ENCODE measurements at places on chromosomes 2 and 18.

- no peak for DNase-seq
Measured at GRCh38 chr2:104344306-104344705, 509.6 kb upstream of the POU3F3 start.

GRCh38 chr2:49002750-49003149 lies 151.6 kb downstream of the FSHR start:
- DNase-seq: no peak

DNA sequence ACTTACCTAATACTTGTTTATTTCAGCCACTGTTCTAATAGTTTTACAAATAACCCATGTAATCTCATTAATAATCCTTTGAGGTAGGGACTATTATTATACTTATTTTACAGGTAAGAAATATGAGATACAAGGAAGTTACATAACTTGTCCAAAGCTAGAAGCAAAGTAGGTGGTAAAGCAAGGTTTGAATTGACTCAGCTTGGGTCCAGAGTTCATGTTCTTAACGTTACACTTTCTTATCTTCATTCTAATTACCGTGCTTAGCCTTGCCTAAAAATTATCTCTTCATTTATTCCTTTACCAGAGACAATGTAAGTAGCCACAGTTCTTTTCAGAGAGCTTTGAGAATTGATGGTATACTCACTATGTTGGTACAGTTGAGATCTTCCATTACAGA lies 743.6 kb downstream of the KCNJ3 start:
- no peak for DNase-seq

GRCh38 chr2:155382776-155383175 lies 684.3 kb downstream of the KCNJ3 start:
- DNase-seq: no peak

DNA sequence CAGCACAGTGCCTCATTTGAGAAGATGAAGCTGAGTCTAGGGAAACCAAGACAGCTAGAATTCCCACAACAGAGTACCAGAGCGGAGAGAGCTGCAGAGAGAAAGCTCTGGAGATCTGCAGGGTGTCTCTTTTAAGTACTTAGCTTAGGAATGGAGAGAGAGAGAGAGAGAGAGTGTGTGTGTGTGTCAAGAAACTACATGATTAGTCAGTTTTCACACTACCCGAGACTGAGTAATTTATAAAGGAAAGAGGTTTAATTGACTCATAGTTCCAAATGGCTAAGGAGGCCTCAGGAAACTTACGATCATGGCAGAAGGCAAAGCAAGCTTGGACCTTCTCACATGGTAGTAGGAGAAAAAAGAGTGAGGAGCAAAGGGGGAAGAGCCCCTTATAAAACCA lies 64.0 kb downstream of the HIBCH start:
- no peak for DNase-seq

DNA sequence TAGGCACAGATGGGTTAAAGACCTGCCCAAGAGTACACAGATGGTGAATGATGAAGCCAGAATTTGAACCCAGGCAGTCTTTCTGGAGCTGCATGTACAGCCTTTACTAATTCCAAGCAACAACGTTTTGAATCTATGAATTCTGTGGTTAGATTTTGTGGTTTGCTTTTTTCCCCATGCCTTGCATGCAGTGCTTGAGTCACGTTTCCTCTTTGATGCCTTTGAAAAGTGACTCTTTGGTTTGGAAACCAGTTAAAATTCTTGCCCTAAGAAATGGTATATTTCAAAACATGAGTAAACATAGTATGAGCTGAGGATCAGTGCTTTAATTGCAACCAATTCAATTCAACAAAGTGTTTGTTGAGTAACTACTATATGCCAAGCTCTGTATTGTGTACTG lies 48.2 kb upstream of the PPM1B start:
- no peak for DNase-seq

DNA sequence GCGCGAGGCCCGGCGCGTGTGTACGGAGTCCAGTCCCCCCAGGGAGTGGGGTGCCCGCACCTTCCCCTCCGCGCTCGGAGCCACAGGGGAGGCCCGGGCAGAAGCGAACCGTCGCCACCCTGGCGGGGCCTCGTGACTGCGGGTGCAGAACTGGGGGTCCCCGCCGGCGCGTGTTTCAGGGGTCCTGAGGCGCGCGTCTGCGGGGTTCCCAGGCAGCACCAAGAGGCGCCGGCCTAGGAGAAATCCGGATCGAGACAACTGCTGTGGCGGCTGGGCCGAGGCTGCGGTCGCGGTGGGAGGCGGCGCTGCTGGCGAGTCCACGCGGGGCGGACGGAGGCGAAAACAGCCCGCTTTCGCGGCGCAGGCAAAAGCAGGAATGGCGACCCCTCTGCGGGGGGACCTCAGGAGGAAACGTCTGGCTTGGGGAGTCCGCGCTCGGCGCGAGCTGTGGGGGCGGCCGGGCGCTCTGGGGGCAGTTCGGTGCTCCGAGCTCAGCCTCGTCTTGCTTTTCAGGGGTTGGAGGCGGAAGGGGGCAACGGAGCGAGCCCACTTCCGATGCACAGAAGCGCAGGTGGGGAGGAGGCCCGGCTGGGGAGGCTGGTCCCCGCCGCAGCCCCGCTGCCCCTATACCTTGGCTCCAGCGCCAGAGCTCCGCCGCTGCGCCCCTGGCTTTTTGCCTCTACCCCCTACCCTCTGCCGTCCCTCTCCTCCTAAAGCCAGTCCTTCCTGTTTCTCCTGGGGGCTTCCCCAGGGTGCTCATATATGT lies 81.5 kb upstream of the LDLRAD4 start:
- no peak for DNase-seq

- DNase-seq: no peak
Measured at GRCh38 chr2:20015482-20016083, 3.1 kb upstream of the MATN3 start.

- no peak for DNase-seq
Measured at GRCh38 chr2:162565666-162566065, 221.7 kb downstream of the GCA start.

All from stimulated activated CD4-positive, alpha-beta T cell treated with anti-CD3 and anti-CD28 coated beads, Interleukin-15, amount 100 ng/mL, for 1 hour (primary cell).